AG09309 (cell line): ENCODE measurements at places on chromosomes 11 and 22.
A peak's percentile ranks its signal among the peaks of the same experiment; 100 is the strongest.

GRCh38 chr11:12728417-12728816, 54.2 kb downstream of the TEAD1 start:
- DNase-seq, result no peak

DNA sequence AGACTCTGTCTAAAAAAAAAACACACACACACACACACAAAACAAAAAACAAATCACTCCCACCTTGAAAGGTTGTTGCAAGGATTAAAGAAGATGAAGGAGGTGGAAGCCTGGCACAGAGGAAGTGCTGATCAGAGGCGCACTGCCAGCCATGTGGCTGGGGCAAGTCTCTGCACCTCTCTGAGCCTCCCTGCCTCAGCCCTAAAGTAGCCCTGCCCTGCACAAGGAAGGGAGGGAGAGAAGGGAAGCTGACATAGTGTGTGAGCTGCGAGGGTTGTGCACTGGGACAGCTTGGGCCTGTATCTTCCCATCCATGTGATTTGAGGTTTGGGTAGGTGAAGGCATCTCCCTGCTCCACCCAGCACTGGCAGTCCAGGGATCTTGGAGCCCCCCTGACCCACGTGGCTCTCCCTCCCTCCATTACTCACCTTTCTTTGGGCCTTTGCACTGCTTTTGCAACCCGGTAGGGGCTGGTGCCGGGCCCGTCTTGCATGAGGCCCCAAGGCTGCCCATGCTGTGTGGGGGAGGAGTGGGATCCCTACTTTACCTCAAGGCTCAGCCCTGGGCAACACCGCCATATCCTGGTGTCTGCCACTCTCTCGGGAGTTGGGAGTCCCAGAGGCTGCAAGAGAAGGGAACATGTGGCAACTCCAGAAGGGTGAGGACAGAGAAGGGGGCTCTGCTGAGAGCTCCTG, 30.5 kb downstream of the IFT27 start:
- DNase-seq, result no peak

DNA sequence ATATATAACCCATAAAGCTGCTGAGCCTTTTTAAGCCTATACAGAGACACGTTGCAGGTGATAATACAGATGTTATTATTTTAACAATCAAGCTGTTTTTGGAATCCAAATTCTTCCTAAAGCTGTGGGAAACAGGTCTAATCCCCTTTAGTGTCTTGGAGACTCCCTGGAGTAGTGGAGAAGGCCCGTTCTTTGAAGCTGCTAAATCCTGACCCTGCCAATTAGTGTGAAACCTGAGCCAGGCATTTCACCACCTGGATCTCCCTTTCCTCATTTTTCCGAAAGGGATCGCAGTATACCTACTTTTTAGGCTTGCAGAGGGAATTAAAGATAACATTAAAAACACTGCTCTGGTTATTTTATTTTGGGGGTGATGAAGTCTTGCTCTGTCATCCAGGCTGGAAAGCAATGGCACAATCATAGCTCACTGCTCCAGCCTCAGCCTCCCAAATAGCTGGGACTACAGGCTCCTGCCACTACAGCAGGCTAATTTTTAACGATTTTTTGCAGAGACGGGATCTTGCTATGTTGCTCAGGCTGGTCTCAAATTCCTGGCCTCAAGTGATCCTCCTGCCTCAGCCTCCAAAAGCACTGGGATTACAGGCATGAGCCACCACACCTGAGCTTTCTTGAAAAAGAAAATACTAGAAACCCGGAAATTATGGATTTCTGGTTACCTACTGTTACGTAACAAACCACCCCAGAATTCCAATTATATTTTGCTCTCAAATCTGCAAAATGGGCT, 1.7 kb upstream of the EIF4ENIF1 start:
- DNase-seq, result no peak

DNA sequence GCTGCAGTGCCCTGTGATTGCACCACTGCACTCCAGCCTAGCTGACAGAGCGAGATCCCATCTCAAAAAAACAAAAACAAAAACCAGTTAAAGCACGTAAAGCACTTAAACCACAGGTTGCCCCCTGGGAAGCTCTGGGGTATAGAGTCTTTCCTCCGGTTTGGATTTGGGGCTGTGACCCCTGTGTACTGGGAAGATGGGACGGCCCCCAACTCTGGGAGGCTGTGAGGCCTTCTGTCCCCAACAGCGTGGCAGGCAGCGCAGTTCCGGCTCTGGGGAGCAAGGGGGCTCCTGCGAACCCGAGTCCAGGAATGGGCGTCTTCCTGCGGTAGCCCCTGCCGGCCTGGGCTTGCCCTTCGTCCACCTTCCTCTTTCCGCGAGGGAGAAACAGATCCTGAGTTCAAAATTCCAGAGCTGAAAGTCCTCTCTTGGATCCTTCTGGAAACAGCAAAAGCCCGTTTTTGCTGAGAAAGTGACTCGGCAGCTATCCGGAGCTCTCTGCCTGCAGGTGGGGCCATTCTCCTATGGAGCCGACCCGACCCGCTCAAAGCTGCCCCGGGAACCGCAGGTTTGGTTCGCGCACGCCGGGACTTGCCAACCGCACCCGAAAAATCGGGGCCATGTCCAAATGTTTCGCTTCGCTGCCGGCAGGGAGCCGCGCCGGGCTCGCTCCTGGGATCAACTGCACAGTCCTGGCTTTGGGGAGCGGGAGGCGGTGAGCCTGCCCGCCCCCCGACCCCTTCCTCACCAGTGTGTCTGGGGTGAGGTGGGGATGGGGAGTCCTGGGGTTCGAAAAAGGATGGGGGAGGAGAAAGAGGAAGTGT, 36.3 kb upstream of the POLA2 start:
- peak; percentile 16 for DNase-seq

- DNase-seq, result no peak
Measured at GRCh38 chr11:116312570-116313391, 460.0 kb downstream of the BUD13 start.

DNA sequence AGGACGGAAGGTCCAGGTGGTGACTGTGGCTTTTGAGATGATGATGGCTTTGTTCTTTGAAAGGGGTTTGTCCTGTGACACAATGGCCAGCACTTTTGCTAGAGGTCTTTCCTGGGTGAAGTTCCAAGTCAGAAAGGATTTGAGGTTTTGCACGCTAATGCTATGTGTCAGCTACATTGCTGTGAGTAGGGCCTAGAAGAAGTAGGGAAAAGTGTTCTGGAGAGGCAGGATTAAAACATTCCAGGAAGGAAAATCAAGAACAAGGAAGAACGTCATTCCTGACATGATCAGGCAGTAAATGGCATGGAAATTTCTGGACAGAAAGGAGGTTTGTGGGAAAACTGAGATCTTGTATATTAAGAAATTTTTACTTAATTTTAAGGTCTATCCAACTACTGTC, 290.7 kb downstream of the NTM start:
- no peak for DNase-seq

GRCh38 chr11:124863826-124864165, 1.4 kb upstream of the ROBO3 start:
- no peak for DNase-seq

GRCh38 chr11:115170133-115170815, 333.9 kb downstream of the CADM1 start:
- no peak for DNase-seq

GRCh38 chr11:122339436-122340060, 223.5 kb upstream of the BLID start:
- no peak for DNase-seq

GRCh38 chr11:116035977-116036376, 531.8 kb upstream of the CADM1 start:
- DNase-seq, result no peak

DNA sequence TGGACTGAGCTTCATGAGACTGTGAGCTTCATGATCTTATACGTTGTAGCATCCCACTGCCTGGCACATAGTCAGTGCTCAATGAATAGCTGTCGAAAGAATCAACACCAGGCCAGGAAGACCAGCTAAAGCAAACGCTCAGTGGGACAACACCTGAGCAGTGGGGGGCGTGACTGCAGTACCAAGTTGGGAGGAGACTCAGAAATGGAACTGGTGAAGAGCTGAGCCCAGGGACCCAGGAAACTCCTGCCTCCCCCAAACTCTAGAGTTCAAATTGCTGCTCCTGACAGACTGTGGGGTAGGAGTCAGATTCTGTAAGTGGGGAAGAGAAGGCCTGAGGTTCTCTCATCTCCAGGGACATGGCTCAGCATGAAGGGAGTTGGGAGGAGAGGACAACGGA, 59.3 kb downstream of the MORC2 start:
- no peak for DNase-seq
